ENCODE measurements at places on chromosomes 16 and 17.
A peak's percentile ranks its signal among the peaks of the same experiment; 100 is the strongest.

- no peak for DNase-seq
These were observed 251.1 kb downstream of the ABCC12 start for GRCh38 chr16:47904691-47905090.

- DNase-seq, result no peak
These were observed 8.1 kb downstream of the PNMT start for GRCh38 chr17:39676198-39676819.

DNA sequence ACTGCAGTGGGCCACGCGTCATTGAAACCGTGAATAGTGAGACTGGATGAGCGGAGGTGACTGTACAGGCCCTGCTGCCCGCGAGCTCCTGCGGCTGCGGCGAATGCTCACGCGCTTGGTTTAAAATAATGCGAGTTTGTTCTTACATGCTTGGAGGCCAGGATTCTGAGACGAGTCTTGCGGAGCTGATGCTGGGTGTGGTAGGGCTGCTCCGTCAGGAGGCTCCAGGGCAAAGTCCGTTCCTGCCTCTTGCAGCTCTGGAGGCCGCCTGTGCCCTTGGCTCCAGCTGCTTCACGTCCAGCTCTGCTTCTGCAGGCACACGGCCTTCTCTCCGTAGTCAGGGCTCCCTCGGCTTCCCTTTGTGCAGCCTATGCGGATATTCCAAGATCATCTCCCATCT, 9.5 kb downstream of the ACSF3 start:
- no peak for DNase-seq

DNA sequence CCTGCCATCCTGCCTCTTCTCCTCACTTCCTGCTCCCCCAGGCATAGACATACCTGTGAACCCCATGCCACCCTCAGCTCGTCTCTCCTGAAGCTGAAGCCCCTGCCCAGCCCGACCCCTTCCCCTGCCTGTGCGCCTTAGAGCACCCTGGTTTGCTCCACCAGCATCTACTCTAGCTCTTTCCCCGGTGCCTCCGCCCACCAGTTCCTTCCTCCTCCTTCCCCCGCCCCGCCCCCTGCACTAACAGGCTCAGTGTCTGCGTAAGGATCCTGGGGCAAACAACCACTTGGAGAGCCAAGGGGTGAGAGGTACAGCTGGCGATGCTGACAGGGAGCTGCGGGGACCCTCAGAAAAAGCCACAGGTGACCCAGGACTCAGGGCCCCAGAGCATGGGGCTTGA, 1.9 kb downstream of the GPR142 start:
- peak; percentile 33 for DNase-seq

GRCh38 chr17:41653892-41654677, 29.7 kb upstream of the KRT17 start:
- DNase-seq, result no peak

- no peak for DNase-seq
These were observed 47.0 kb upstream of the FBXO47 start for GRCh38 chr17:39014044-39014794.

DNA sequence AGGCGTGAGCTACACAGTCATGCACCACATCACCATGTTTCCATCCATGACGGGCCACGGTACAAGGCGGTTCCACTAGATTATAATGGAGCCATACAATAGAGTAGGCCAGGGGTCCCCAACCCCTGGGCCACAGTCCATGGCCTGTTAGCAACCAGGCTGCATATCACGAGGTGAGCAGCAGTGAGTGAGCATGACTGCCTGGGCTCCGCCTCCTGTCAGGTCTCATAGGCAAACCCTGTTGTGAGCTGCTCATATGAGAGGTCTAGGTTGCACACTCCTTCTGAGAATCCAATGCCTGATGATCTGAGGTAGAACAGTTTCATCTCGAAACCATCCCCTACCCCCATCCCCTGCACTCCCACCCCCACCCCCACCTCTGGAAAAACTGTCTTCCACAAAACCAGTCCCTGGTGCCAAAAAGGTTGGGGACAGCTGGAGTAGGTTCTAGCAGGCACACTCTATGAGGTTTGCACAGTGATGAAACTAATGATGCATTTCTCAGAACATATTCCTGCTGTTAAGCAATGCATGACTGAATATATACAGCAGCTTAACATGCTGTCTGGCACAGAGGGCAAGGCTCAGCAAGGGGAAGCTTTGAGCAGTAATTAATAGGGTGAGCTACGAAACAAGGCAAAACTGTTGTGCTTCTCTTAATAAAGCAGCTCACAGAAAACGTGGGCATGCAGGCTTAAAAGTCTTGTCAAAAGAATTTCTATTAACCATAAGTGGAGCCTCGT, 108.0 kb downstream of the VPS53 start:
- DNase-seq, result no peak

DNA sequence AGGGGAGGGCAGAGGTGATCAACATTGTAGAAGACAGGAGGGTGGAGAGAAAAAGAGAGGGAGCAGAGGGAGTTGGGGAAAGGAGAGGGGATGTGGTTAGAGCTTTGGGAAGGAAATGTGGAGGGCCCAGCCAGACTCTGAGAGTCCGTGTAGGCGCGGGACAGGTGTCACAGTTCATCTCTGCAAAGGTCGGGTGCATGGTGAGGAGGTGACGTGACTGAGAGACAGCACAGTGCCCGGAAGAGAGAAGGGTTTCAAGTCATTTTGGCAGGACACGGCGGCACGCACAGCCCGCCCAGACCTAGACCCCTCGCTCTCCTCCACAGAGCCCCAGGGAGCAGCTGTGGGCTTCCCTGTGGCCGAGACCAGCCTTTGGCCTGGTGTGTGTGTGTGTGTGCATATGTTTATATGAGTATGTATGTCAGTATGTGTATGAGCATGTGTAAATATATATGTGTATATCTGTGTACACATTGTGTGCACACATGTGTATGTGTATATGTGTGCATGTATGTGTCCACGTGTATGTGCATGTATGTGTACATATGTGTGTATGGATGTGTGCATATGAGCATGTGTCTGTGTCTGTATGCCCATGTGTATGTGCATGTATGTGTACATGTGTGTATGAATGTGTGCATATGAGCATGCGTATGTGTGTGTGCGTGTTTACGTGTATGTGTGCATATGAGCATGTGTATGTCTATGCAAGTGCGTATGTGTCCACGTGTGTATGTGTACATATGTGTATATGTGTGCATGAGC, 104.6 kb downstream of the SEC14L1 start:
- DNase-seq, result no peak

DNA sequence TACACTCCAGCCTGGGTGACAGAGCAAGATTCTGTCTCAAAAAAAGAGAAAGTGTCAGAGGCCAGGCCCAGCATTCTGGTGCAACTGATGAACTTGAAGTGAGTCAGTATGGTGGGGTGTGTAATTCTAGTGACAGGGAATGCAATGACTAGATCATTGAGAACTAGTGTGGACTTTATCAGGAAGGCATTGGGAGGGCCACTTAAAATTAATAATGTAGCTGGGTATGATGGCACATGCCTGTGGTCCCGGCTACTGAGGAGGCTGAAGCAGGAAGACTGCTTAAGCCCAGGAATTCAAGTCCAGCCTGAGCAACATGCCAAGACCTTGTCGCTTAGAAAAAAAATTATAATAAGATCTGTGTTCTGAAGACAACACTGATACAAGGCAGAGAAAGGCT, 90.8 kb downstream of the STX8 start:
- DNase-seq, result no peak

DNA sequence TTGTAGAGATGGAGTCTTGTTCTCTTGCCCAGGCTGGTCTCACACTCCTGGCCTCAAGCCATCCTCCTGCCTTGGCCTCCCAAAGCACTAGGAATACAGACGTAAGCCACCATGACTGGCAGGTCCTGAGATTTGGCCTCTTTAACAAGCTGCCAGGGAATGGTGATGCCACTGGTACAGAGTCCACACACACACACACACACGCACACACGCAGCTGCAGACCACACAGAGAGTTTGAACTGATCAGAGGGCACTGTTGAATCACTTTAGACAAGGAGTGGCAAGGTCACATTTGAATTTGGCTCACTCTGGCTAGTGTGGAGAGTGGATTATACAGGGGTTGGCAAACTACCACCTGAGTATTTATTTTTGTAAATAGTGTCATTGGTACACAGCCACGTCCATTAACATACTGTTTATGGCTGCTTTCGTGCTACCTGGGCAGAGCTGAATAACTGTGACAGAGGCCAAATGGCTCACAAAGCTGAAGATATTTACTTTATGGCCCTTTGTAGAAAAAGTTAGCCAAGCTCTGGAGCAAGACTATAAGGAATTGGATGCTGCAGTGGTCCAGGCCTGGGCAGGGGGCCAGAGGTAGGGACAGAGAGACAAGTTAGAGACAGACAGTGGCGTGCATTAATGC, 9.9 kb downstream of the ITPRIPL2 start:
- no peak for DNase-seq

DNA sequence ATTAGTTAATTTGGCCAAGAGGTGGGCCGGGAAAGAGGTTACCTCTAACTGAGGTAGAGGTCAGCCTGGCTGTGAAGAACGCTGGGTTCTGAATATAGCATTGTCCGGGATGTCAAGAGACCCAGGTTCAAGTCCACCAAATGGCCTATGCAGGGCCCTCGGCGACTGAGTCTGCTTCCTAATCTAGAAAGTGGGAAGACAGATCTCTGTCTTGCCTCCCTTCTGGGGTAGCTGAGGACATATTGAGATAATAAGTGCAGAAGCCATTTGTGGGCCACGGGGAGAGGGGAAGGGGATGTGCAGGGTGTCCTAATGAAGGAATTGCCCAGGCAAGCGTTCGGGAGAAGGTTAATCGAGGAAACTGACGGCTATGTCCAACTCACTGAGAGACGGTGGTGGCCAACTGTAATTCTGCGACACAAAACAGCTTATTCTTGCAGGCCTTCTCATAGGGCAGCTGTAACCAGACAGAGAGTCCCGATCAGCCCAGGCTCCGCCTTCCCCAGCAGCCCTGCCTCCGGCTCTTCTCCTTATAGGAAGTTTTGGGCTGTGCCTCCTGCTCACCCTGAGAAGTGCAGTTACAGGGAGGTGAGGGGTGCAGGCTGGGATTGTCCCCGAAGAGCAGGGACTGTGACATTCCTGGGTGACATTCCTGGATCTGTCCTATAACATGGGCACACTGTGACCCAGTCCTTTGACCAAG, 15.9 kb downstream of the HASPIN start:
- no peak for DNase-seq

DNA sequence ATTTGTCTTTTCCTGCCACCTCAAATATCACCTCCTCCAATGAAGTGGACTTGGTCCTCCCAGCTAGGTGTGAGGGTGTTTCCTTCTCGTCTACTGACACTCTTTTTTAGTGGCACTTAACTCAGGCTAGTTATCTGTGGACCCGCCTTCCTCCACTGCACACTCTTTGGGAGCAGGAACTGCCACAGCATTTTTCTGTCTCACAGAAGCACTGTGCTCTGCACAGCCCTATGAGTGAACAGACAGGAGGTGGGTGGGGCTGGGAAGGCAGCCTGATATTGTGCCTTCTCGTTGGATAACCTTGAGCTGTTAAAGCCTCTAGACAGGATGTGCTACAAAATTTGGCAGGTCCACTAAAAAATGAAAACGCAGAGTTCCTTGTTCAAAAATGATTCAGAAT, 31.9 kb upstream of the HOXB13 start:
- no peak for DNase-seq

- DNase-seq, result no peak
These were observed 13.0 kb downstream of the RIPOR1 start for GRCh38 chr16:67541391-67542263.

DNA sequence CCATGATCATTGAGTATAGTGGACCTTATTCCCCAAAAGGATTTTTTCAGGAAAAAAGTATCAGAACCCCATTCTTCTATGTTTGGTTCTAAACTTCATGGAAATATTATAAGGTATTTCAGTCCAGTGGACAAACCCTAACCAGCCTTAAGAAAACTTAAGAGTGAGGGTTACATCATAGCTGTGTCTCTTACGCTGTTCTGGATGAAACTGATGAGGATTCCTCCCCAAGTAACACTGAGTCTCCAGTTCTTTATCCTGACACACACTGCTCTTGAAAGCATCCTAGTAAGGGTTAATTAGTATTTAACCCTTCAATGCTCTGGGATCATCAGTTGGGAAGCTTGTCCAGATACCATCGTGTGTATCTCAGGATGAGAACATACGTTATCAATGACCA, 5.0 kb downstream of the LYRM1 start:
- DNase-seq, result no peak

DNA sequence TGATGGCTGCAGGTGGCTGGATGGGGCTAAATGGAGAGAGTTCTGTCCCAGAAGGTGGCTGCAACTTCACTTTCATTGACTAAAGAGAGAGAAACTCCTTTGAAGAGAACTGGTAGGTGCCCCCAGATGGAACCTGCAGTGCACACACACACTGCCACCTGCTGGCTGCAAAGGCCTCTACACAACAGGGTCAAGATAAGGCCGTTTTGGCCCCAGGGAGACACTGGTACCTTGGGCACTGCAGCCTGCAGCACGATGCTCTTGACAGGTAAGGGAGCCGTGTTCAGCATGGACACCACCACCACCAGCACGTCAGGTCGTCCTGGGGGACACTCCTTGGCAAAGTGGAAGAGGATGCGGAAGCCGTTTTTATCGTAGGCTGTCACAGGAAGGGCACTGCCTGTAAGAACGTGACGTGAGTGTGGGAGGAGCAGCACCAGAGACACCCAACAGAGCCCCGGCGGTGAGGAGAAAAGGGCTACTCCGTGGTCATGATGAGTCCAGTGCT, 22.7 kb downstream of the GGA3 start:
- peak; percentile 19 for DNase-seq

- no peak for DNase-seq
These were observed 2.0 kb downstream of the HAS3 start for GRCh38 chr16:69107316-69107962.

DNA sequence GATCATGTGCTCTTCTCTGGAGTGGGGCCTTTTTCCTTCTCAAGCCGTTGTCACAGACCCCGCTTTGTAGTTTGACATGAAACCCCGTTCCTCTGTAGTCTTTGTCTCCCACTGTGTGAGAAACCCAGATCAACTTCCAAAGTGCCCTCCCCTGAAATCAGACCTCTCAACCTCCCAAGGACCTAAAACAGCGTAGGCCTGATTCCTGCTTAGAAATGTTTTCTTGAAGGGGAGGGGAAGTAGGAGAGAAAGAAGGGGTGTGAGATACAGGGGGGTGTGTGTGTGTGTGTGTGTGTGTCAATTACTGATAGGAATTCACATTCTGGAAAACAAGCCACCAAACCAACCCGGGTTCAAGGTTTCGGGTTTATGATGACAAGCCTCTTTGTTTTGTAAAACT, 1.4 kb downstream of the UBE2O start:
- no peak for DNase-seq

DNA sequence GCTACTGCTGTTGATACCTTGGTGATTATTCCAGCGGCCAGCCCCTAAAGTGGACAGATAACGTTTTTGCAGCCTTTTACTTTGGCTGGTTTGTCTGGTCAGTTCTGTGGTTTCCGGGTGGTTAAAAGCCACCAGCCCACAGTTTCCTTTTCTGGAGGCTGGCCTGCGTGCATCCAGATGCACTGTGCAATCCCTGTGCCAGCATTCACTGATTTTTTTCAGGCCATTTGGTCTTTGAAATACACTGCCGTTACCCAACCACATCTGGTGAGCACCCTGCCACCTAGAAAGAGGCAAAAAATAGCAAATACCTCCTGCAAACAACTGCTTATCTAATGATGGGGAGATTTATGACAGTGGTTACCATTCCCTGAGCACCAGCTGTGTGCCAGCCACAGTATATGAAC, 797 bp downstream of the NUDT7 start:
- DNase-seq, result no peak

All from stimulated activated CD8-positive, alpha-beta memory T cell treated with anti-CD3 and anti-CD28 coated beads, Interleukin-4, amount 100 ng/mL, for 1 hour (primary cell).